ENCODE measurements at places on chromosomes 16 and 17.

DNA sequence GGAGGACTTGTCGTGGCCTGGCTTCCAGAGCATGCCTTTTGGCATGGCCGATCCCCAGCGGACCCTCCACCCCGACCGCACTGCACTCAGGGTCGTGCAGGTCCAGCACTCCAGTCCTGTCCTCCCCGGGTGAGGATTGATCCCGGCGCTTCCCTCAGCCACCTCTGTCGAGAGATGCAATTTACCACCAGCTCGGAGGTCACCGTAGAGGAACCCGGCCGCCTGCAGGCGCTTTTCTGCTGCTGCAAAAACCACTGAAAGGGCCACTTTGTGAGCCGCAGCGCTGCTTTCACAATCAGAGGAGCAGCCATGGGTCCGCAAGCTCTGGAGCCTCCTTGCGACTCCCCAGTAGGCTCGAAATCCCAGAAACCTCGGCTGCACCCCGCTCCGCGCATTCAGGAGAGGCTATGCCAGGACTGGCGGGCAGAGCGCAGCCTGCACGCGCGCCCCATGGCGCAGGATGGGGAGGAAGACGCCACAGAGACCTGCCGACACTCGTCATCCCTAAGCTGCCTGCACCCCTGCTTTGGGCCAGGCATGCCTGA, 134.2 kb downstream of the HS3ST2 start:
- no peak for DNase-seq

DNA sequence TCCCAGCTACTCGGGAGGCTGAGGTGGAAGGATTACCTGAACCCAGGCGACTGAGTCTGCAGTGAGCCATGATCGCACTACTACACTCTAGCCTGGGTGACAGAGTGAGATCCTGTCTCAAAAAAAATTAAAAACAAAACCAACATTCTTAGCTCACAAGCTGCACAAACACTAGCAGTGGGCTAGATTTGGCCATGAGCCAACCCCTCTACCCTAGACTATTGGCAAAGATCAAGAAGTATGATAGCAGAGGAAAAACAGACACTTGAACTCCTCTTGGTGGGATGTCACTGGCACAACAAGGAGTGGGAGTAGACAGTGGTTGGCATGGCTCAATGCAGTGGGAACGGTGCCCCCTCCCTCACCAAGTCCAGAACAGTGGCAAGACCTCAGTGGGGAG, 19.6 kb upstream of the RIPOR1 start:
- no peak for DNase-seq

DNA sequence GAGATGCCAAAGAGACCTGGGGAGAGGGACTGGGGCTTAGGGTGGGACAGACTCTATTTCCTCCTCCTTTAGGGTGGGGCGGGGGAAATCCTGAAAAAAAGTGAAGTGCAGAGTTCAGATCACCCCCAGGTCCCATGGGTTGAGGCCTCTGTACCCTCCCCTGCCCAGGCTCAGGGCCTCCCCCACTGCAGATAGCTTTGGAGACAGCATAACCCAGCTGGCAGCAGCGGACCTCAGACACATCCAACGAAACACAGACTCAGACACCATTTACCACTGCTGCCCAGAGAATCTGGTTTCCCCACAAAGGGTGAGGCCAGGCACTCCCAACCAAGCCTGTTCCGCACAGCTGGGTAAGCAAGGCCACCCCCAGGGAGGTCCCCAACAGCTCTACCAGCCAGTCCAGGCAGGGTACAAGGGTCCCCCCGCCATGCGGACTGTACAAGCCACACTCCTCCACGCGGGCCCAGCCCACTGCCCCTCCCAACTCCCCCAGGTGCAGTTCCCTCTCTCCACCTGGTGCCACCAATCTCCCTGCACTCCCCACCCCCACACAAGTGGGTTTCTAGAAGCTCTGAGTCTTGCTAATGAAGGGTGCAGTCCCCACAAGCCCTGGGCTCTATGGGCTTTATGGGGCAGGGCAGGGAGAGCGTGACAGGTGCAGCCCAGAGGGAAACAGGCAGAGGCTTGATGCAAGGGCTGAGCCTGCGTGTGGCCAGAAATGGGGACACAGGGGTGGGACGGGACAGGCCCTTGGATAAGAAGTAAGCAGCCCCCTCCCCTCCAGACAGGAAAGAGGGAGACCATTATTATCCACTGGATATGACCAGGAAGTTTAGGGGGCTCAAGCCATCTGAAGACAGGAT, 8.9 kb downstream of the RHBDF2 start:
- DNase-seq, result no peak

DNA sequence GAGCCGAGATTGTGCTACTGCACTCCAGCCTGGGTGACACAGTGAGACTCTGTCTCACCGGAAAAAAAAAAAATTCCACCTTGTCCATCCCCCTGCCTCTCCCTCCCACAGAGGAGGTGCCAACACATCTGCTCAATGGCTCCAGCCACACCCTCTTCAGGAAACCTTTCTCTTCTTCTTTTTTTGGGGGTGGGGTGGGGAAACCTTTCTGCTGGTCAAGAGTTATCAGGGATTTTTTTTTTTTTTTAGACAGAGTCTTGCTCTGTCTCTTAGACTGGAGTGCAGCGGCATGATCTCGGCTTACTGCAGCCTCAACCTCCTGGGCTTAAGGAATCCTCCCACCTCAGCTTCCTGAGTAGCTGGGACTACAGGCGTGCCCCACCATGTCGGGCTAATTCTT, 18.7 kb downstream of the TNS4 start:
- DNase-seq, result no peak

- no peak for DNase-seq
Observed at GRCh38 chr17:72940496-72940895, 152.0 kb downstream of the SLC39A11 start.

DNA sequence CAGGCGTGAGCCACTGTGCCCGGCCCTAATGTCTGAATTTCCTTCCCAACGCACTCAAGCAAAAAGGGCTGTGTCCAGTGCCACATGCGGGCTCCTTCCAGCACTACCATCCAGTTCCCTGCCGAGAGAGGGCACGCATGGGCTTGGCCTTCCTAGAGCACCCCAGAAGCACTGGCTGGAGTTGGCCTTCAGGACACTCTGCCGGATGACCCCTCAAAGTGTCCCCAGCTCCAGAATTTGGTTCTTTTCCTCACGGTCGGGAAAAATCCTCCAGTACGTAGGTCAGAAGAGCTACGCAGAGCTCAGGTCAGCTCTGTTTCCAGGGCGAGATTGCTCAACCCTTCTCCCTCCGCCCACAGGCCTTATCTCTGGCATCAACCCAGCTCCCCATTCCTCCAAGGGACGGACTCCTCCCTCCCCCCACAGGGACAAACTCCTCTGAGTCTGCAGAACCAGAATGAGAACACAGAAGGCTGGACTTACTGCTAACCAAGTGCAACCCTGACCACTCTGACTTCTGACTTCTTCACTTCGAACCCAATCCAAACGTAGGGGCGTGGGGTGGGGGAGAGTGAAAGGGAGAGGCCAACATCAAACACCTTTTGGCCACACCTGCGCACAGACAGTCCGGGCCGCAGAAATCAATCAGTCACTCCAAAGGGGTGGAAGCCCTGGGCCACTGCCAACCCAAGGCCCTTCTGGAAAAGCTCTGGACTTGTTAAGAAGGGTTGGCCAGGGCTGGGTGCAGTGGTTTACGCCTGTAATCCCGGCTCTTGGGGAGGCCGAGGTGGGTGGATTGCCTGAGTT, 3.6 kb downstream of the CDC42EP4 start:
- DNase-seq, result no peak

DNA sequence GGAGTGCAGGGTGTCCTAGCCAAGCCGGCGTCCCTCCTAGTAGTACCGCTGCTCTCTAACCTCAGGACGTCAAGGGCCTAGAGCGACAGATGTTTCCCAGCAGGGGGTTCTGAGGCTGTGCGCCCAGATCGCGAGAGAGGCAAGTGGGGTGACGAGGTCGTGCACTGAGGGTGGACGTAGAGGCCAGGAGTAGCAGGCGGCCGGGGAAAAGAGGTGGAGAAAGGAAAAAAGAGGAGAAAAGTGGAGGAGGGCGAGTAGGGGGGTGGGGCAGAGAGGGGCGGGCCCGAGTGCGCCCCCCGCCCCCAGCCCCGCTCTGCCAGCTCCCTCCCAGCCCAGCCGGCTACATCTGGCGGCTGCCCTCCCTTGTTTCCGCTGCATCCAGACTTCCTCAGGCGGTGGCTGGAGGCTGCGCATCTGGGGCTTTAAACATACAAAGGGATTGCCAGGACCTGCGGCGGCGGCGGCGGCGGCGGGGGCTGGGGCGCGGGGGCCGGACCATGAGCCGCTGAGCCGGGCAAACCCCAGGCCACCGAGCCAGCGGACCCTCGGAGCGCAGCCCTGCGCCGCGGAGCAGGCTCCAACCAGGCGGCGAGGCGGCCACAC, at the start of gene MMP2:
MMP2 (plus strand) TSS at position 372 of the 603 bp plus-strand sequence. CDS start 282 bp downstream, outside the sequence.
- DNase-seq, result peak; percentile 94

DNA sequence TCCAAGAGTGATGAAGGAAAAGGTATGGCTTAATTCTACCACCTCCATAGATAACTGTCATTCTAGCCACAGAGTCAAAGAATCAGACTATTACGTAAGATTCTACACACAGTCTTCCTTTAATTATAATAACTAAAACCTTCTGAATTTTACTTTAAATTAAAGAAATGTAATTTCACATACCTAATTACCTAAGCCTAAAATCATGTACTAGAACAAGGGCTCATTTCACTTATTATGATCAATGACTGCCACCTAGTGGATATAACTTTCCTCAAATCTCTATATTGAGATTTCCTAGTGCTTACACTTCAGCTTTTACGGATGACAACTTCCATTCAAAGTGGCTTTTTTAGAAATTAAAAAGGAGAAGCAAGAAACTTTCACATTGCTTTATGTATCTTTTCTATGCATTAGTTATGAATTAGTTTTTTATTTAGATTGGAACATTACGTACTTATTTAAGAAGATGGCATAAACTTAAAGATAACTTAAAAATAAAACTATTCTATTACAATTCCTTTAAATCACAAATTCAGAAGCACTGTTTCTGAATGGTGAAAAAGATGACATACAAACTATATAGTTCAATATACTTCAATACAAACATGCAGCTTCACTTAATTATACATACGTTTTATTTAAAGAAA, 18.2 kb upstream of the ABCA10 start:
- no peak for DNase-seq

DNA sequence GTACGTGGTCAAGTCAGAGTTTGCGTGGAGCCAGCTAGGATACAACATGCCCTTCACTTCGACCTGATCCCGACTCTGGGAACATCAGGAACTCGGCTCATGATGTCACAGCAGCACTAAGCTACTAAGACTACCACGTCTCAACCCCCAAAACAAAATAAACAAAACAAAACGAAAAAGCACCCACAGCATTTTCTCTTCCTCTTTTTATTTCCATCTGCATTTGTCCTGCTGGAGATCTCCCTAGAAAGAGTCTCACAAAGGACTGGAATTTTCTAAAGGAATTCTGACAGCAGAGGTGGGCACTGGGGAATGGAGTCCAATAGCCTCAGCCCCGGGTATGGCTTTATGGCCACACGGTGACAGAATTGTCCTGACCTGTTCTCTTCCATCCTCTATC, 196.6 kb downstream of the SALL1 start:
- DNase-seq, result no peak

DNA sequence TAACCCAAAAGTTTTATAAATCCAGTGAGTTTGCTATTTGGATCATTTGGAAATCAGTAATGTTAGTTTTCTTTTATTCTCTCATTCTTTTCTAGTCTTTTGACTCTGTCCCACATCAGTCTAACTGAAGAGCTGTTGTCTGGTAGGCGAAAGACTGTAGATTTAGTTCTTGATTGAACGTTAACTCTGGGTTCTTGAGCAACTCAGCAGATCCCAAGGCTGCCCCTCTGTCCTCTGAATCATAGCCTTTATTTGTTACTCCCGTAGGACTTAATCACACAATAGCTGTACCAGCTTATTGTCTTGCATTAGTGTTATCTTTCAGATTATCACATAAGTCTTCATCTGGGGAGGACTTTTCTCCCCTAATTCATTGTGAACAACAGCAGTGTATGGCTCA, 119.3 kb upstream of the TOM1L1 start:
- no peak for DNase-seq

- DNase-seq, result peak; percentile 35
Observed at GRCh38 chr16:82639666-82640336, 13.0 kb downstream of the CDH13 start.

DNA sequence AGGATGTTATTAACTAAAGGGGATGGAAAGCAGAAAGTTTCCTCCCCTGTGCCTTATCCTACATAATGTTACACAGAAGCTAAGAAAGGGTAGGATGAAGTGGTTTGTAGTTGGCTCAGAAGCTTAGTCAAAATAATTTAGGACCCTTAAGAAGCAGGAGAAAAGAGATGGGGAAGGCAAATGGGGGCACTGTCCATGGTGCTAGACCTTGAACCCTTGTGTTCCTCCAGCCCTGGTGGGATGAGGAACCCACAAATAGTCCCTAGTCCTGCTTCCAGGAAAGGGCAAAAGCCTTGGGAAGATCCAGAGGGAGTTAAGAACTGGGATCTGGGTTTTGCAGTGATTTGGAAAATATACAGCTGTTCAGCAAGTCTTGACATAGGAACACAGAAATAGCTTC, 54.5 kb downstream of the SLC5A11 start:
- no peak for DNase-seq

DNA sequence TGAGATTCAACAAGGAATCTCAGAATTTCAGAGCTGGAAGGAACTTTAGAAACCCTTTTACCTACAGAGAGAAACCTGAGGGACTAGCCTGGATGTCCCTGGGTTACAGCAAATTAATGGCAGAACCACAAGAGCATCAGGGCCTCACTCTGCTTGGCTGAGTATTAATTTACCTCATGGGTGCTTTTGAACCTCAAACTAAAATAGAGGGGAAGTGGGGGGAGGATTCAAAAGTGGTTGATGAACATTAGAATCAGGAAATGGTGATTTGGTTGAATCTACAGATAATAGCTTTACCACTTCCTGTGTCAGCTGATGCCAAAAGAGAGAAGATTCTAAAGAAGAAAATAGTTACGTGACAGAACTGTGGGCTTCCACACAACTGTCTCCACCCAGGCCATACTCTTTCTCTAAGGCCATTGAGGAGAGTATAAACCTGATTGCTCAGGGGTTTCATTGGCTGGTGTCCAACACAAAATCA, 11.3 kb upstream of the SKAP1 start:
- no peak for DNase-seq

GRCh38 chr17:19744492-19744891, 3.6 kb downstream of the ALDH3A1 start:
- no peak for DNase-seq

GRCh38 chr17:66443166-66443565, 140.8 kb downstream of the PRKCA start:
- no peak for DNase-seq

- peak; percentile 86 for DNase-seq
Observed at GRCh38 chr17:49406421-49407061, 8.1 kb downstream of the PHB1 start.

- DNase-seq, result no peak
Observed at GRCh38 chr16:14172200-14172809, 101.2 kb downstream of the MRTFB start.
